ENCODE measurements at places on chromosomes 1 and 21. TPM values are rescaled to one million over a fixed set of nuclear protein-coding genes. Genes with fewer than 3 reads are reported as not detected.
A peak's percentile ranks its signal among the peaks of the same experiment; 100 is the strongest.

Gene TNNI3K
- not detected for total RNA-seq

Gene SEMA4A
- total RNA-seq: 68.2 TPM

Gene LPAR3
- 0.83 TPM for total RNA-seq

Gene S100A1
- total RNA-seq: not detected

GRCh38 chr1:156425943-156426342 lies 56.9 kb downstream of the RHBG start:
- no peaks in the 10 kb centered on the region for H3K36me3 ChIP-seq
- peaks cover 11% of the 10 kb centered on the region for H3K4me1 ChIP-seq
- no peak overlapping the region for H3K27ac ChIP-seq
- no peak for DNase-seq

DNA sequence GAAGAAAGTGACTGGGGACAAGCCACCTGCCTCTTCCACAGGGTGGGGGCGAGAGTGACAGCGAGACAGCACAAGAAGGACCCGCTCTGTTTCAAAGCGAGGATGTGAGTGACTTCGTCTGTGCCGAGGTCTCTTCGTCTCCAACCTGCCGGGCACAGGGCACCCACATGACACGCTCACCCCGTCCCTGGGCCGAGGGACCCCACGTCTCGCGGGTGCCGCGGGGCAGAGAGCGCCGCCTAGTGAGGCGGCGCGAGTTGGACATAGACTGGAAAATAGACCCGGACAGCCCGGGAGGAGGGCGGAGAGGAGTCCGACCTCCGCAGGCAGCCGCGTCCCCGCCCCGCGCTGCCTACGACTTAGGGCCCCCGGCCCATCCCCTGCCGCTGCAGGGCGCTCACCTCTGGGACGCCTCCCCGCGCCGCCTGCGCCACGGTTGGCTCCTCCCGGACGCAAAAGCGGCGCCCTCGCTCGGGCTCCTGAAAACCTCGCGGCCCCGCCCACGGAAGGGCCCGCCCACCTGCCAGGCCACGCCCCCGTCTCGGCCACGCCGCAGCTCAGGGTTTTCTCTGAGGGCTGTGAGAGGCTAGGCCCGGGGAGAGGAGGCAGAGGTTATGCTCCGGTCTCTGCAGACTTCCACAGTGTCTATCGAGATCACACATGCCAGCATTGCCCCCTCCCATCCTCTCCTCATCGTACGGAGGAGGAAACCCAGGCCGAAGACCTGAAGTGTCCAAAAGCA lies at the start of gene TLR5:
Gene TLR5 (minus strand): TSS at position 454 of the 742 bp plus-strand sequence. CDS start 30,217 bp downstream, outside the sequence.
- peaks cover 19% of the 10 kb centered on the region for H3K4me1 ChIP-seq
- no peaks in the 10 kb centered on the region for H3K36me3 ChIP-seq
- DNase-seq: peak; percentile 93
- H3K27ac ChIP-seq: peak within 1 kb of the TSS; percentile 9

- DNase-seq: no peak
- H3K4me1 ChIP-seq: peaks cover under 1% of the 10 kb centered on the region
- no peaks in the 10 kb centered on the region for H3K36me3 ChIP-seq
- peaks cover 1% of the 10 kb centered on the region for H3K27me3 ChIP-seq
- no peak overlapping the region for H3K27ac ChIP-seq
- H3K4me3 ChIP-seq: no peak overlapping the region
Observed at GRCh38 chr1:39158327-39159086, 46.0 kb upstream of the MACF1 start.

DNA sequence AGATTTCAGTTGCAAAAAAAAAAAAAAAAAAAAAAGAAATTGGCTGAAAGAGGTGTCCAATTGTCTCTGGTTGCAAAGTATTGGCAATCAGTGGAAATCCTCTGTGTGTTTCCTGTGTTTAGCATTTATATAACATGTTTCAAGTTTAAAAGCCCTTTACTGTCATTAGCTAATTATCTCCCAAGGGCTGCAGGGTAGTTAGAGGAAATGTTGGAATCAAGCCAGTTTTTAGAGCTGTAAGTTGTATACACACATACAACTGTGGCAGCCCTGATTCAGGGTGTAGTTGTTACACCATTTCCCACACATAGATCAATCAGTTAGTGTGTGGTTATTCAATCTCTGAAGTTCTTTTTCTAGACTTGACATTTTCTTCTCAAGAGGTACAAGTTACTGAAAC lies 8.9 kb upstream of the ZNF326 start:
- DNase-seq: no peak
- no peak overlapping the region for H3K27ac ChIP-seq
- H3K4me3 ChIP-seq: no peak overlapping the region
- no peaks in the 10 kb centered on the region for H3K27me3 ChIP-seq
- no peaks in the 10 kb centered on the region for H3K4me1 ChIP-seq

DNA sequence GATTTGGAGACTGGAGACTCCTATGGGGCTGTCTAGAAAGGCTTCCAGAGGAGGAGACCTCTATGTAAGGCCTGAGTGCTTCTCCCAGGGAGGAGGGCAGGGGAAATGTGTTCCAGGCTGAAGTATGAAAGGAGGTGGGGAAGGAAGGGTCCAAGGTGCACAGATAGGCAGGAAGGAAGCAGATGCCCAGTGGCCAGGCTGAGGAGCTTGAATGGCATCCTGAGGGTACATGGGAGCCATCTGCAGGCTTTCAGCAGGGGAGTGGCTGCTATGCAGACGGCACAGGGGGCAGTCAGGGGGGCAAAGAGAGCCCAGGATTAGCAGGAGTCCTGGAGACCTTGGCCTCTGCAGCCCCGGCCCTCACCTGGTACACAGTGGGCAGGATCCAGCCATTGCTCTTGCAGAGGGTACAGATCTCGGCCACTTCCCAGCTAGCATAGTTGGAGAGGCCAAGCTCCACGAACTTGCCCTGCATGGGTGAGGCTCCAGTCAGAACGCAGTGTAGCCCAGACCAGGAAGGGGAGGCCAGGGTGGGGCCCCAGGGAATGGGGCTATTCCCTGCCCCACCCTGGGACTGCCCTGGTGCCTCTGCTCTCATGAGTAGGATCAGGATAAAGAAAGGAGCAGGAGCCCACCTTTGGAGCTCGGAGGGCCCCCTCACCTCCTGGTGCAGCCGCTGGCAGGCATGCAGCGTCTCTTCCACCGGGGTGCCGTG lies 4.0 kb downstream of the AKR7A2 start:
- peaks cover 17% of the 10 kb centered on the region for H3K4me1 ChIP-seq
- peaks cover 25% of the 10 kb centered on the region for H3K36me3 ChIP-seq
- no peak overlapping the region for H3K4me3 ChIP-seq
- no peaks in the 10 kb centered on the region for H3K27me3 ChIP-seq
- no peak for DNase-seq
- no peak overlapping the region for H3K27ac ChIP-seq

DNA sequence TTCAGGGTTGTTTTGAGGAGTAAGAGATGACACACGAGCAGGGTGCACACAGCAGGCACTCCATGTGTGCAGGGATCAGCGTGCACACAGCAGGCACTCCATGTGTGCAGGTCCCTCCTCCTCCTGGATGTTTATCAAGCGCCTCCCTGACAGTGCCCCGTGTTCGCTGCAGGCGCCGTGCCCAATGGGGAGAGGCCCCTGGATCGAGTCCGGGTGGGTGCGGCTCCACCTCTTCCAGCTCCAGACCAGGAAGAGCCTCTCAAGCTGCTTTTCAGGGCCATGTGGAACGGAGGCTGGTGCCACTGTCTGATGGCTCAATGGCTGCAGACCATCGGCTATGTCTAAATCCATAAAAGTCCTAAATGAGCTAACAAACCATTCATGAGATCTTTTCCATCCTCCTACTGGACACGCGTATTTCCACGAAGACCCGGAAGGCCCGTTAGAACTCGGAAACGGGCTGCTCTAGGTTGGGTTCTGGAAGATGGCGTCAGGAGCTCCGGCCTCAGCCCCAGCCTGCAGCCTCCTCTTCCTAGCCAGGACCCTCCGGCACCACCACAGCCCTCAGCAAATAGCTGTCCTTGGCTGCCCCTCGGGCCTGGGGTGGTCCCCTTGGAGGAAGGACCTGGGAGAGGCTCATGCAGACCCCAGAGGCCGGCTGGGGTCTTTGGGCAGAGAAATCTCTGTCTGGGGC lies 36.0 kb downstream of the RRP1 start:
- no peak overlapping the region for H3K27ac ChIP-seq
- no peaks in the 10 kb centered on the region for H3K4me1 ChIP-seq
- H3K27me3 ChIP-seq: peaks cover 1% of the 10 kb centered on the region

Measured in activated CD4-positive, alpha-beta memory T cell treated with anti-CD3 and anti-CD28 coated beads for 36 hours (primary cell).